ENCODE measurements at places on chromosomes 2 and 18. TPM values are rescaled to one million over a fixed set of nuclear protein-coding genes. Genes with fewer than 3 reads are reported as not detected.

HNMT gene
- total RNA-seq = 7.1 TPM

SERPINB12 gene
- total RNA-seq = not detected

DNA sequence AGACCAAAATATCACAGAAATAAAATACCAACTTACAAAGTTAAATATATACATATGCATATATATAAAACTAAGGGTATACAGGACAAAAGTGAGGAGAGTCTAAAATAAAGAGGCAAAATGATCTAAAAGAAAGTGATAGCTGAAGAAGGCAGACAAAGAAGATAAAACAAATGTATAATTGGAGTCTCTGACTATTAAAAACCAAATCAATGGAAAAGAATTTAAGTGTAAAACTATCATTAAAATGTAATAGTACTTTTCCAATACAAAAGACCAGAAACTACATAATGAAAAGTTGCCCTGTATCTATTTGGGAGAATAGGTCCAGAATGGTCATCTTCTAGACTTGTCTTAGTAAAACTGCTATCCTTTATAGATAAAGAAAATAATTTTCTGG is 267.4 kb upstream of the KLHL14 start:
- no peak overlapping the region for H3K4me3 ChIP-seq
- DNase-seq = no peak
- no peak overlapping the region for H3K27ac ChIP-seq
- no peaks in the 10 kb centered on the region for H3K36me3 ChIP-seq

DNA sequence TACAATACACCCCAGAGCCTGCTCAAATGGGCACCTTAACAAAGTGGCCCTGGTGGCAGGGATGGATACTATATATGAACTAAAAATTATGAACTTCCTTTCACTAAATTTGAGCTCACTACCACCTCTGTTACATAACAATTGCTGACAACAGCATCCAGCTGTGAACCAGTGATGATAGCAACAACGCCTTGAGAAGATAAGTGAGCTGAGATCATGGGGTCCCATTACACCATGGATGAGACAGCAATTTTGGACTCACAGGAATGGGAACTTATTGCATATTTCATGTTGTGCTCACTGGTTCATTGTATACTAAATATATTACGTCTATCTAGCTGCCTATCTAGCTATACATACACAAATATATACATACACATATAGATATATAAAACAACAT is 16.9 kb upstream of the ALMS1 start:
- H3K4me3 ChIP-seq = no peak overlapping the region
- no peaks in the 10 kb centered on the region for H3K36me3 ChIP-seq
- no peaks in the 10 kb centered on the region for H3K4me1 ChIP-seq
- H3K27ac ChIP-seq = no peak overlapping the region

- H3K4me1 ChIP-seq = no peaks in the 10 kb centered on the region
- no peaks in the 10 kb centered on the region for H3K36me3 ChIP-seq
- no peak for DNase-seq
- H3K4me3 ChIP-seq = no peak overlapping the region
- peaks cover 13% of the 10 kb centered on the region for H3K27me3 ChIP-seq
Observed at GRCh38 chr18:74082742-74083556, 64.7 kb downstream of the FBXO15 start.

DNA sequence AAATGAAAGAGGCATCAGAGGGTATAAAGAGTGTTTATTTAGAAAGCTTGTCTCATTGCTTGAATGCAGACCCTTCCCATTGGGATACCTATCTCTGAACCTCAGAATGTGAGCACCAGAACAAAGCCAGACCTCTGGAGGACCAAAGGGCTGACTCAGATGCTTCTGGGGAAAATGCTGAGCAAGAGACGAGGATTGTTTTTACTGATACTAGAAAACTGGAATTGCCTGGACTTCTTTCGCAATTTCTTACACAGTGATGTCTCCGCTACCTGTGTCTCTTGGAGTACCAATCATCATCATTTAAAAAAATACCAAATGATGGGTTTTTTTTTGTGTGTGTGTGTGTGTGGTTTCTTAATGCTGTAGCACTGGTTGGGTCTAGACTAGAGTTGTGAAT is 55.6 kb upstream of the CCDC85A start:
- H3K36me3 ChIP-seq = no peaks in the 10 kb centered on the region
- H3K4me1 ChIP-seq = no peaks in the 10 kb centered on the region
- no peak for DNase-seq
- no peak overlapping the region for H3K27ac ChIP-seq
- H3K4me3 ChIP-seq = no peak overlapping the region
- H3K27me3 ChIP-seq = peaks cover 45% of the 10 kb centered on the region

DNA sequence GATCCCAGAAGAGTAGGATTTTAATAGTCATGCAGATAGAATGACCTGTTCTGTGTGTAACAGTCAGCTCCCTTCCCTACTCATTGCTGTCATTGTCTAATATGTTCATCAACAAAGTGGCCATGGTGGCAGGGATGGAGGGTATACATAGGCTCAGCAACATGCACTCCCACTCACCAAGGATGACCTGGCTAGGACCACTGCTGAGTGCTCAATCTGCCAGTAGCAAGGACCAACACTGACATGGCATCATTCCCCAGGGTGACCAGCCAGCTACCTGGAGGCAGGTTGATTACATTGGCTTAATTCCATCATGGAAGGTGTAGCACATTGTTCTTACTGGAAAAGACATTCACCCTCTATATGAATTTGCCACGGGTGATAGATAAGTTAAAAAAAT is 401.7 kb upstream of the CELF4 start:
- H3K27me3 ChIP-seq = no peaks in the 10 kb centered on the region
- no peak for DNase-seq
- no peaks in the 10 kb centered on the region for H3K36me3 ChIP-seq
- no peaks in the 10 kb centered on the region for H3K4me1 ChIP-seq
- no peak overlapping the region for H3K4me3 ChIP-seq

GRCh38 chr2:122451040-122451439 is 695.6 kb downstream of the TSN start:
- H3K27me3 ChIP-seq = no peaks in the 10 kb centered on the region
- DNase-seq = peak; percentile 66
- H3K4me1 ChIP-seq = no peaks in the 10 kb centered on the region
- no peak overlapping the region for H3K27ac ChIP-seq
- H3K4me3 ChIP-seq = no peak overlapping the region
